Vagina (tissue), 2 donors: ENCODE measurements at places on chromosomes 16 and 17.

- DNase-seq: no peak
These were observed 10.0 kb downstream of the C16orf96 start for GRCh38 chr16:4566144-4566543.

DNA sequence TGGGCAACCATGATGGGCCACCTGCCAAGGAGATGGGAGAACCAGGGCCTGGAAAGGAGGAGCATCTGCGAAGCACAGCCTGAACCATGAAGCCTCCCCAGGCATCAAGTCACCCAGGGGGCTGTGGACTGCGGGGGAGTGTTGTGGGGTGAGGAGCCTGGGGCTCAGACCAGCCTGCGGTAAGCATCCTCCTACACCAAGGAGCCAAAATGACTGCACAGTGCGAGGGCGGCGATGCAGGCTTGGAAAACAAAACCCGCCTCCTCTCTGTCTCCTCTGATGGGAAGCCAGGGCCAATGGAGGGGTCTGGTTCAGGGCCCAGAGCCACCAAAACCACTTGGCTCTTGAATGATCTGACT, 18.1 kb upstream of the MAF start:
- DNase-seq: no peak

- DNase-seq: no peak
These were observed 14.3 kb downstream of the RAPGEFL1 start for GRCh38 chr17:40191237-40192208.

DNA sequence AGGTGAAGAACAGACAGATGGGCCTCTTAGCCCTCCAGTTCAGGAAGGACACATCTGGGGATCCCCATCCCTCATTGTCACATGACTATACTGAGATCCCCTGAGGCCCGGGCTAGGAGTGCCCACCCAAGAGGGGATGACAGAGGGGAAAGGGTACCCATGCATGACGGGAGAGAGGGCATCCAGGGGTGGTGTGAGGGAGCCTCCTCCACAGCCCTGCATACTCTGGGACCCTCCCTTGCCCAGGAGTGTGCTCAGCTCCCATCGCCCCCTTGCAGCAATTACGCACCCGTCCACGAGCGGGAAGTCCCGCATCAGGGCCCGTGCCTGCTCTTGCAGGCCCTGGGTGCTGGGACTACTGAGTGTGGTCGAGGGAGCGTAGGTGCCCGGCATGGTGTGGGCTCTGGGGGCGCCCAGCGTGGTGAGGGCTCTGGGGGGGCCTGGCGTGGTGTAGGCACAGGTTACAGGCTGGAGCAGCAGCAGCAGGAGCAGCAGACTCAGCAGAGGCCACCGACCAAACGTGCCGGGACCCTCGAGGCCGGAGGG, 6.5 kb downstream of the DPEP2 start:
- DNase-seq: no peak

DNA sequence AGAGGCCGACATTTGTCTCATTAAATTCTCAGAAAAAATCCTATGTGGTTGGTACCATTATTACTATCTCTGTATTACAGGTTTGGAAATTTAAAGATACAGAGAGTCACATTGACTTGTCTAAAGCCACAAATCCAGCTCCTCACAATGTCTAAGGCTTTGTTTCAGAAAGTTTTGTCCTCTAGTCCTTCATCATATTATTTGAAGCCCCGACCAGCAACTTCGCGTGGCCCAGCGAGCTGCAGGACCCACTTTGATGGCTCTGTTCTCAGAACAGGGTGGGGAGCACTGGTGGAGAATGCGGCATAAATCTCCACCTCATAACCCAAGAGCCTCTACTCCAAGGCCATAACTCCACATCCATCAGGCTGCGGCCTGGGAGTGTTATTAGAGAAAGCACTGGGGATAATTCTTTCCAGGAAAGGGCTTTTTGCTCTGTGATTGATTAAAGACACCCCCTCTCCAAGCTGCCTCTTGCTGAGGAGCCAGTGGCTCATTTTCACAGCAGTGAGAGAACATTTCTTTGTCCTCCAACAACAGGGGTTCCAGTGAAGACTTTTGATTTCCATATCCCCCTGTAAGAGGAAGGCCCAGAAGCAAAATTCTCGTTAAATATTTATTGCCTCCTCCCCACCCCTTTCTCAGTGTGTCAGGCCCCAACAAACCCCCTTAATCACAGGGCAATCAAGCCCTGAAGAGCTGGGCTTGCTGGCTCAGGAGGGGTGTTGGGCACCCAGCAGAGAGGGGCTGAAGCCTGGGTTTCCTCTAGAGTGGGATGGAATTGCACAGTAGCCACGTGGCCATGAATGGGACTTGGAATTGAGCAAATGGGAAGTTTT, 113.7 kb upstream of the CDH11 start:
- no peak for DNase-seq

GRCh38 chr16:51035110-51035498, 116.0 kb downstream of the SALL1 start:
- DNase-seq: no peak

DNA sequence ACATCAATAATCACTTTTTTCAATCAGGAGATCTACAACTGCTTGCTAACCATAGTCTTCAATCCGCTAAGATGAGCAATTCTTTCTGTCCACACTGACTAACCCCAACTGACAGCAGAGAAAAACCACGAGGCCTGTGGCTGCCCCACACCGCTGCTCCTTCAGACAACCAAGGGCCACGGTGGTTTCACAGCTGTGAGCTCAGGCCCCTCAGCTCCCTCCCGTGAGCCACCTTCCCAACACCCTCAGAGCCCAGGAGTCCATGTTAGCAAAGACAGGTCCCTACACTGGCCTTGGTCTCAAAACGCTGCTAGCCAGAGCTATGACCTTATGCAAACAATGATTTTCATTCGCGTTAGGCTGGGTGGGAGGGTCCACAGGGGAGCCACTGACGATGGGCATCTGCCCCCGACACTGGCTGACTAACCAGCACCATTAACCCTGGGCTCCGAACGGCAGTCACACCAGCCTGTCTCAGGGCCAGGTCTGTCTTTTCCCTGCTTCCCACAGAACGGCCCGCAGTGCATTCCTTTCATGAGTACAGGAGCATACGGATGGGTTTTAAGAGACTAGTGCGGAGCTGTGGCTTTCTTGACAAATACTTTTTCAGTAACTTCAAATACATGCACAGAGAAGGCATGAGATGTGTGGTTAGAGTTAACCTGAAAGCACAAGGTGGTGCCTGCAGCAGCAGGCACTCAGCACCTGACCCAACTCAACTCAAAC, 67.3 kb downstream of the ANKRD11 start:
- DNase-seq: no peak

GRCh38 chr17:41383690-41384089, 1.6 kb upstream of the KRT34 start:
- DNase-seq: no peak

DNA sequence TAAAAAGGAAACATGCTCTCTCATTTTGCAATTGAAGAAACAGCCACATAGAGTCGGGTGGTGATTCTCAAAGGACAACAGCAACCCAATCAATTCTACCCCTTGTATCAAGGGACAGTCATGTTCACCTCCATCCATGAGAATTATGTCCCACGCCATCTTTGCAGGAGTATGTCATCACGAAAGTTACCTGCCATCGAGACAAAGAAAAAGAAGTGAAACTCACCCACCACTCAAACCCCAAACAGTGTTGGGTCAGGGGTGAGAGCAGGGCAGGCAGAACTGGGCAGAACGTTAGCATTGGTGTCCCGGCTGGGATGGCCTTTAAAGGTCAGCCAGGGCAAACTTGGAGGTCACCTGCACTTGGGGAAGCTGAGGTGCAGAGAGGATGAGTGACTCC, 24.2 kb upstream of the HNF1B start:
- DNase-seq: no peak

- DNase-seq: no peak
These were observed 198.4 kb upstream of the SOX9 start for GRCh38 chr17:71922439-71922838.

DNA sequence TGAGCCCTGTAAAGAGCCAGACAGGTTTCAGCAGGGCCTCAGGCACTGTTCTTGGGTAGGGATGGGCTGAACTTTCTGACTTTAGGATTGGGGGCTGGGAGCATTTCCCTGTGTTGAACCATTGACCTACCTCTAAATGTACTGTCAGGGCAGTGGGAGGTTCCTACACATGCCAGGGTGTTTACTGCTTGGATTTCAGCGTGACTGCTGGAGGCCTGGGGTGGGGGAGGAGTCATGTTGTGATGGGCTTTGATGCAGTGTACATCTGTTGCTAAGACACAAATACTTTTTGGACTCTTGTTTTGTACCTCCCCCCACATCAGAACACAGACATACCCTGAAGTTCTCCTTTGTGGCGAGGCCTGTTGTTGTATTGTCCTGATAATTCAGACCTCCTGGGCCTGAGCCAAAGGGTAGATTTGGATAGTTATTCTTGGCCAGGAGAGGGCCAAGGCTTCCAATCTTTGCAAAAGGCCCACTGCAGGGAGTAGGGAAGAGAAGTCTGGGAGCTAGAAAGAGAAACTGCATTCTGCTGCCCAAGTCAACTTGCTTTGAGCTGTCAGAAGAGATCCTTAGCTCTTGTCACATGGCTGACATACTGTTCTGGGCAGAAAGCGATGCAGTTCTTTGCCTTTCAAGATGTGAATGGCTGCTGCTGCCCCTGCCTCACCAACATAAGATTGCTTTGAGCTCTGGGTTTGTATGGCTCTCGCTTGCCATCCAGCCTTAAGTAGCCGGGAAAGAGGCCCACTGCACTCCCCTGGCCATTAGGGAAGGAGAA, 3.7 kb downstream of the NFE2L1 start:
- no peak for DNase-seq

DNA sequence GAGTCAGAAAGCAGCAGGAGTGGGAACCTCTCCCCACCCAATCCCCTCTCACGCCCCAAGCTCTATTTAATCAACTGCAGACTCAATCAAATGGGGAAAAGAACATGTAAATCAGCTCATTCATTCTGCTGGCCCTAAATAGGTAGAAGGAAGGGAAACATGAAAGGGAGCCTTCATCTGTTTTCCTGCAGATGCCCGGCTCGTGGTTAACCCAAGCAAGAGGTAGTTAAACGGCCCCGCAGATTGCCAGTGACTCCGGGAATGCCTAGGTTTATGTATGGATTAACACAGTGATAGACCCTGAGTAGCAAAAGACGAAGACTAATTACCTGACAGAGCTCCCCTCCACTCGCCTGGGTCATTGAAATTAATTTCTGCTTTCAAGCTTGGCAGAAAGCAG, 542.0 kb downstream of the WWOX start:
- DNase-seq: no peak

- DNase-seq: no peak
These were observed 29.9 kb upstream of the CHMP6 start for GRCh38 chr17:80961541-80962330.

DNA sequence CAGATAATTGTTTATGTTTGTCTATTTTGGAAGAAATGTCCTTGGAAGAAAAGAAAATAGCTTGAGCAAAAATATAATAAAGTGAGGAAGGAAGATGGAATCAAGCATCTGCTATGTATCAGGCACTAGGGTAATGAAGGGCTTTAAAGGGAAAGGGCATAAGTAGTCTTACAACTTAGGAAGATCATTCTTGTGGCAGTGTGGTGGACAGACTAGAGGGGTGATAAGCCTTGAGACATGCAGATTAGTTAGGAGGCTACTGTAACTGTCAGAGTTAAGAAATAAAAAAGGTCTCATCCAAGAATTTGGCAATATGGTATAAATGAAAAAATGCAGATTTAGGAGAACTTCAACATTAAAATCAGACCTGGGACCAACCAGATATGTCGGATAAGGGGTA, 14.9 kb downstream of the FAM222B start:
- DNase-seq: no peak

- DNase-seq: no peak
These were observed 20.8 kb downstream of the WDR45B start for GRCh38 chr17:82627405-82627804.

DNA sequence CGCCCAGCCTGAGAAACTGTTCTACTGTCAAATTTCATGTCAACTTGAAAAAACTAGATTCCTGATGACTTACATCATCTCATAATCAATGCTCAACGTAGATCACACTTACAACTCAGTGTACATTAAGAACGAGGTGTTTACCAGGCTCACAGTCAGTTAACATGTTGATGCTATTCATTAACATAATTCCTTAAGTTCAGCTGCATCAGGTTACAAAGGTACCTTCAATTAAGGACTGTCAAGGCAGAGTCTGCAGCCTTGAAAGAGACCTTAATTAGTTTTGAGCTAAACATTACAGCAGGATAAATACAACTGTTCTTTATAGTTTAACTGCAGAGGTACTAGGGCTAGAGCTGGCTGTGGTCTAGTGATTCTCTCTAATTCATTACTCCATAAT, 1.9 kb downstream of the GNA13 start:
- DNase-seq: no peak

DNA sequence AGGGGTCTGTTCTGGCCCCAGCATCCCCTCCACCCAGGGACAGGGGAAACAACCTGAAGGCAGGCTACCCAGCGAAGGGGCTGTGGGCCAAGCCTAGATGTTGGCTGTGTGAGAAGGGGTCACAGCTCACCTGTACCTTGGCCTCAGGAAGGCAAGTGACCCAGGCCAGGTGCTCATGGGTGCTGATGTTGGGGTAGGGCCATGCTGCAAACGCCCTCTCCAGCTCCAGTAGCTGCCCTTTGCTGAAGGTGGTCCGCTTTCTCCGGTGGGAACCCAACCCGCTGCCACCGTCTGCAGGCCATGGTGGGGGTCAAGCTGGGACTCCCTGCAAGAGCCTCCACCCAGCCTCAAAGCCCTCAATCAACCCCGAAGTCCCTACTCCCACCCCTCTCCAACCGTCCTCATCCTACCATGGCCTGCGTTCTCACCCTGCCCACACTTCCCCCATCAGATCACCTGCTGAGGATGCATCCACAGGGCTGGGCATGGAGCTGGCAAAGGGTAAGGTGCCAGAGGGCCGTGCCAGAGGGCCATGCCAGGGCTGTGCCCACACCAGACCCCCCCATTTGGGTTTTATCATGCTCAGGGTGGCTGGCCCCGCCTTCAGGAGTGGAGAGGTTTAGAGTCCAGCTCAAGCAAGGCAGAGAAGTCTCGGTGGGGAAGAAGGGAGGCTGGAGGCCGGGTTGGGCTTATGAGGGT, at the start of gene SEBOX:
SEBOX (minus strand) TSS at position 535 of the 699 bp plus-strand sequence; CDS start at position 487, 48 bp downstream.
- no peak for DNase-seq

- DNase-seq: no peak
These were observed 15.8 kb upstream of the RBBP6 start for GRCh38 chr16:24523569-24523968.

DNA sequence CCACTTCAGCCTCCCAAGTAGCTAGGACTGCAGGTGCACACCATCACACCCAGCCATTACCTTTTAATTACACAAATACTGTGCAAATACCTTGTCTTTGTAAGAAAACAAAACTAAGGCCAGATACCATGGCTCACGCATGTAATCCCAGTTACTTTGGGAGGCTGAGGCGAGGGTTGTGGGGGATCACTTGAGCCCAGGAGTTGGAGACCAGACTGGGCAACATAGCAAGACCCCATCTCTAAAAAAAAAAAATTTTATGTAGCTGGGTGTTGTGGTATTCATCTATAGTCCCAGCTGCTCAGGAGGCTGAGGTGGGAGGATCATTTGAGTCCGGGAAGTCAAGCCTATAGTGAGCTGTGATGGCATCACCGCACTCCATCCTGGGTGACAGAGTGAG, 151.6 kb downstream of the CLEC16A start:
- DNase-seq: no peak

- DNase-seq: no peak
These were observed 46.9 kb downstream of the ZFHX3 start for GRCh38 chr16:73000907-73001521.
